ENCODE measurements at places on chromosomes 12 and 14.

GRCh38 chr14:78319887-78320635, 149.9 kb downstream of the NRXN3 start:
- no peak for DNase-seq

- no peak for DNase-seq
Measured at GRCh38 chr12:63318313-63318712, 167.3 kb upstream of the AVPR1A start.

- no peak for DNase-seq
Measured at GRCh38 chr12:53644133-53644532, 18.0 kb upstream of the ATF7 start.

DNA sequence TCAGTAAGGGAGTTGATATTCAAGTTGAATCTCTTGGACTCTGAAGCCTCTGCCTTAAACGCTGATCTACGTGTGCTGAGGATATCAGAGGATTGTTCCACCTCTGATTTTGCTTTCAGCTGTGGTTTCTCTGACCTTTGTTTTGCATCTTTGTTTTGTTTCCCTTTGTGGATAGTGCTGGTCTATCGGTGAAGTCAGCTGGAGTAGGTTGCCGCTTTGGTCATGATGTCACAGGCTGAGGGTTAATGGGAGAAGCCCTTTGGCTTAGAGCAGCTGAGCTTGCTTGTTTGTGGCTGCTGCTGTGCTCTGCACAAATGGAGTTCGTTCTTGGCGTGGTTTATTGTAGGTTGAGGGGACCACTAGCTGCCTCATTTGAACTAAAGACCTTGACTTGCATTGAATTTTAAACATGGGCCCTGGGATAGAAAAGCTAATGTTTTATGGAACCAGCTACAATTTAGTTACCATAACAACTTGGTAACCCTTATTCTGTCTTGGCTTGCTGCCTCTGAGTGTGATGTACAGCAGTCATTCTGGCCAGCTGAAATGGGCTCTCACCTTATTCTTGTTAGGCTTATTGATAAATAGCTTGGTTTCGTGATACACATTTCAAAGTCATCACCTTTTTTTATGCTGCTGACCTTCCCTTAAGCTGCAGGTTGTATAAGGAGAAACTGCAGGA, 284.5 kb upstream of the E2F7 start:
- DNase-seq = no peak

DNA sequence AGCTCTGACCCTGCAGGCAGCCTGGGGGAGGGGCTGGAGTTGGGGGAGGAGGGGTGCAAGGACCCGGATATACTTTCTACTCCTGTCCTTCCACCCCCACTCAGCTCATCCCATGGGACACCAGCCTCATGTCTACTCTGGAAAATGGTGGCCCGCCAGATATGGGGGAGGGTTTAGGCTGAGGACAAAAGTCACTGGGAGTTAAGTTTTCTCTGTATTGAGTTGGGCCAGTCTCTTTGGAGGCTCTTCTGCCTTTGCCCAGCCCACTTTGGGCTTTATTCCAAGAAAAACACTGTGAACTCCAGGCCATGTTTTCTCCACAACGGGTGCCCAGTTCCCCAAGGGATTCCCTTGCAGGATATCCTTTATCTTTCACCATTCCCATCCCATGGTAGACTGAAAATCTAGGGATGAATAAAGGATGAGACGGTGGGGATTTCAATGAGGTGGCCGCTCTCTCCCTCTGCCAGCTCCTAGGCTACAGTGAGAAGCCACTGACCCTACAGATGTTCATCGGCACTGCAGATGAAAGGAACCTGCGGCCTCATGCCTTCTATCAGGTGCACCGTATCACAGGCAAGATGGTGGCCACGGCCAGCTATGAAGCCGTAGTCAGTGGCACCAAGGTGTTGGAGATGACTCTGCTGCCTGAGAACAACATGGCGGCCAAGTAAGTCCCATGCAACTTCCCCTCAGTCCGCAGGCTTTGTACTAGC, 4.9 kb downstream of the NFATC4 start:
- DNase-seq = no peak

- DNase-seq = no peak
Measured at GRCh38 chr14:59510966-59511365, 26.6 kb downstream of the JKAMP start.

- DNase-seq = no peak
Measured at GRCh38 chr14:21233457-21234076, 35.7 kb downstream of the HNRNPC start.

- DNase-seq = no peak
Measured at GRCh38 chr12:12724421-12725085, 7.4 kb downstream of the CDKN1B start.

DNA sequence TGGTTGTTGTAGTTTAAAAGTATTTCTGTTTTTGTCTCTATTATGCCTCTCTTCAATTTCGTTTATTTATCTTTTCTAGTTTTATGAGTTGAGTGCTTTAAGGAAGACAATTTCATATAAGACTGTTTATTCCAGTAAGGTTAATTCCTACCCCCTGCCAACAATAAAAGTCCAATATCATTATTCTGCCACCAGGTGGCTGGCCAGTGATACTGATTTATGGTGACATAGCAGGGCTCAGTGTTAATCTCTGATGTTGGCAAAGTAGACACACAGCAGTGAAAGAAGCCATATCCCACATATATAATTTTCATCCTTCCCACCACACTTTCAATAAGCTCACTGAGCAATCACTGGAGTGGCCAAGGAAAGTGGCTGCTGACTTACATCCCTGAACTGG, 69.0 kb upstream of the BMP4 start:
- DNase-seq = no peak

DNA sequence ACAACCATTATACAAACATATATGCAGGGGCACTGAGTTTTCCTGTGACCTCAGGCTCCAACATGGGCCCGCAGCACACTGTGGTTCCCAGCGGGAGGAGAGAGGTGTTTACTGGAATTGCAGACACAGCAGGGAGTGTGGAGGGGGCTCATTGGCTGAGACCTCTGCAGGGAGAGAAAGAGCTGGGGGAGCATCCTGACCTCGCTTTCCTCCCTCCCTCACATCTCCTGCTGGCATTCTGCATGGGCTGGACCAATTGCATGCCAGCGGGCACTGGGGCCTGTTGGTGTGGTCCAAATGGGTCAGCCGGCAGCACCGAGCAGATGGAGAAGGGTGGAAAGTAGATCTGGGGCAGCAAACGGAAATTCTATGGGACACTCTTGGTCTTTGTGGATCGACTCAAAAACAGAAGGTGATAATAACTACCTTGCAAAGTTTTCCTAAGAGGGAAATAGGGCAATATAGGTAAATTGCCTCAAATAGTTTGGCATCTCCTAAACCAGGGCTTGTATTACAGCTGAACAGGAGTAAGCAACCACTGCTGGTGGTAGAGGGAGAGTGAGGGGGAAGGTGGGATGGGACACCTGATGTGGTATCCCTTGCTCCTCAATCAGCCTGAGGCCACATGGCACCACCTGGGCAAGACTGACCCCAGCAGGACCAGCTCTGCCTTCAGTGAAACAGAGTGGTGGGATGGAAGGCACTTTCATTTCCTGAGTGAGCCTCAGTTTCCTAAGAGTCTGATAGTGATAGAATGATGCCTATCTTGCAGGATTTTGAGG, 86.9 kb downstream of the NTF3 start:
- DNase-seq = no peak

DNA sequence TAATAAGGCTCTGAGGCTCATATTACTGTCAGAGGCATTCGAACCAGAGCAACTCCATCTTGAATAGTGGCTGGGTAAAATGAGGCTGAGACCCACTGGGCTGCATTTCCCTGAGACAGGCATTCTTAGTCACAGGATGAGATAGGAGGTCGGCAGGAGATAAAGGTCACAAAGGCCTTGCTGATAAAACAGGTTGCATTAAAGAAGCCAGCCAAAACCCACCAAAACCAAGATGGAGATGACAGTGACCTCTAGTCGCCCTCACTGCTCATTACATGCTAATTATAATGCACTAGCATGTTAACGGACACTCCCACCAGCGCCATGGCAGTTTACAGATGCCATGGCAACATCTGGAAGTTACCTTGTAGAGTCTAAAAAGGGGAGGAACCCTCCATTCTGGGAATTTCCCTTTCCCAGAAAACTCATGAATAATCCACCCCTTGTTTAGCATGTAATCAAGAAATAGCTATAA, 18.1 kb upstream of the PRICKLE1 start:
- no peak for DNase-seq

- DNase-seq = no peak
Measured at GRCh38 chr14:59101476-59101875, 87.0 kb upstream of the DAAM1 start.

DNA sequence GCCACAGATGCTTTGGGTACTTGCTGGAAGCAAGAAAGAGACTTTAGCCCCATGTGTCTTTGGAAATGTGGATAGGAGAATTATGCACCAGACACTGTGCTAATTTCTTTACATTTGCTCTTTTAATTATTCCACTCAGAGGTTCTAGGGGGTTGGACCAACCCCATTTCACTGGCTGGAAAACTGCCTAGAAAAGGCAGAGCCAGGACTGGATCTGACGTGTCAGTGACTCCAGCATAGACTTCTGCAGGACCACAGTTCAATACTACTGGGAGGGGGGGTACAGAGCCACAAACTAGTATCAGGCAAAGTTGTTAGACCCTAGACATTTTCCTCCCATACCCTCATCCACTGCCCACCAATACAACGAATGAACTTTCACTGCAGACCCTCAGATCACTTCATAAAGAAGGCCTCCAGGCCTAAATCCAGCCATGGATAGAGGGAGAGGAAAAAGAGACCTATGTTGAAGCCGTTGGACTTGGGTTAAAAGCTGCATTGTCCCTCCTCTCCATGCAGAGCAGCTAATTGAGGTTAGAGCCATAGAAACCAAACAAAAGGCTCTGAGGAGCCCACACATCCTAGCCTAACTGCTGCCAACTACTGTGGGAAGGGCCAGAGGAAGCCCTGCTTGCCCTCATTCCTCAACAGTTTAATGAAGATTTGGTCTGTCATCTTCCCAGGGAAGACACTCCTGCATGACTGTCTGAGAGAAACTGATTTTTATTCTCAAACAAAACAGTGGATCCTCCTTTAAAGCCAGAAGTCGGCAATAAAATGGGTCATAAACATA, 68.7 kb downstream of the STON2 start:
- DNase-seq = no peak

DNA sequence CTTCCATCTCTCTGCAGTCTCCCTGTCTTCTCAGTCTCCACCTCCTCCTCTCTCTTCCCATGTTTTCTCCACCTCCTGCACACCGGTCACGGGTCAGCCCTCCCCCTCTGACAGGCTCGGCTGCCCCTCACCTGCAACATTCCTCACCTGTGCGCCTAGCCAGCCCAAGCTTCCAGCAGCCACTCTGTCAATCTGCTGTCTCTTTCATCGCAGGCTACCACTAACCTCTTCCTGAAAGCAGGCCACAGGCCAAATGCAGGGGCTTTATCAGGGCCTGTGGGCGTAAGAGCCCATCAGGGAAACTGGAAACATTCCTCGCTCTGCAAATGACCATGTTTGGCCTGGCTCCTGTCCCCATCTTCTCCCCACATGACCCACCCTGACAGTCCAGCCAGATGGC, 34.5 kb downstream of the CMKLR1 start:
- DNase-seq = no peak

DNA sequence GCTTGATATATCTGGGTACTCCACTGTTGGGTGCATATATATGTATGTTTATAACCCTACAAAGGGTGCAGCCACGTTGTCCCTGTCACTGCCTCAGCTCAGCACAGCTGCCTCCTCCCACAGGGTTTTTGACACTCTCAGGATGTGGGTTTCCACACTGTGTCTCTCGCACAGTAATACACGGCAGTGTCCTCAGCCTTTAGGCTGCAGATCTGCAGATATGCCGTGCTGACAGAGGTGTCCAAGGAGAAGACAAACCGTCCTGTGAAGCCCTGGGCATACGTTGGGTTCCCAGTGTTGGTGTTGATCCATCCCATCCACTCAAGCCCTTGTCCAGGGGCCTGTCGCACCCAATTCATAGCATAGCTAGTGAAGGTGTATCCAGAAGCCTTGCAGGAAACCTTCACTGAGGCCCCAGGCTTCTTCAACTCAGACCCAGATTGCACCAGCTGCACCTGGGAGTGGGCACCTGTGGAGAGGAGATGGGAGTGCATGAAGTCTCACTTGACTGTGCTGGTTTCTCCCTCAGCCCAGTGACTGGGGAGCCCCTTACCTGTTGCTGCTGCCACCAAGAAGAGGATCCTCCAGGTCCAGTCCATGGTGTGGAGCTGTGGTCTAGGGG, 498.7 kb downstream of the TMEM121 start:
- DNase-seq = no peak

GRCh38 chr14:98099527-98099926, 1172.5 kb downstream of the BCL11B start:
- no peak for DNase-seq

GRCh38 chr12:79114896-79115295, 250.3 kb downstream of the SYT1 start:
- DNase-seq = no peak

DNA sequence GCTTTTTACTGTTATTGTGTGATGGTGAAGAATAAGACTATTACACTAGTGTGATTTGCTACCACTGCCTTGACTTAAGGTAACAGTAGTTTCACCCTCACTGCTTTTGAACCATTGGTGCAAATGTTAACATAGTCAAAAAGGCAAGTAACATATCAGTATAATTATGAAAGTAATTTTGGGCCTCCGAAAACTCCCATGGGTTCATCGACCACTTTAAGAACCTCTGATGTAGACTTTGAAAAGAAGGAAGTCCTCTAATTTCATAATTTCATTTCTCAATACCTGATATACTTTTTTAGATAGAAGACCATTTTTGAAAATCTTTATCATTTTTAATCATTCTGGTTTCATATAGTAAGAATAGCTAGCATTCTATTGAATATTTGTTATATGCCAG, 57.7 kb downstream of the ETNK1 start:
- no peak for DNase-seq

DNA sequence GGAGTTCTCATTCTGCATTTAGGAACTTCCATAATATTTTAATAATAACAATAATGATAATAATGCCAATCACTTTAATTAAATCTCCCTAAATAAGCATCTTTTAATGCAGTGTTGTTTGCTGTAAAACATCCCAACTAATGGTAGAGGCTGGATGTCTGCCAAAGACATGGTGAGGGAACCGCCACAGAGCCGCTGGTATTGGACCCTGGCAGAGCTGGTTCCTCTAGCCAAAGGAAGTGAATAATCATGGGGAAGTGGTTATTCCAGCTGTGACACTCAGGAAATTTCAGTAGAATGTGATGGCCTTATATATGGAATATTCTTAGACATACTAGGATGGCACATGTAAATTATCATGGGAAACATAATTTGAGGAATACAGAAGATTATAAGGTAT, 483.3 kb downstream of the ZFP36L1 start:
- DNase-seq = no peak

DNA sequence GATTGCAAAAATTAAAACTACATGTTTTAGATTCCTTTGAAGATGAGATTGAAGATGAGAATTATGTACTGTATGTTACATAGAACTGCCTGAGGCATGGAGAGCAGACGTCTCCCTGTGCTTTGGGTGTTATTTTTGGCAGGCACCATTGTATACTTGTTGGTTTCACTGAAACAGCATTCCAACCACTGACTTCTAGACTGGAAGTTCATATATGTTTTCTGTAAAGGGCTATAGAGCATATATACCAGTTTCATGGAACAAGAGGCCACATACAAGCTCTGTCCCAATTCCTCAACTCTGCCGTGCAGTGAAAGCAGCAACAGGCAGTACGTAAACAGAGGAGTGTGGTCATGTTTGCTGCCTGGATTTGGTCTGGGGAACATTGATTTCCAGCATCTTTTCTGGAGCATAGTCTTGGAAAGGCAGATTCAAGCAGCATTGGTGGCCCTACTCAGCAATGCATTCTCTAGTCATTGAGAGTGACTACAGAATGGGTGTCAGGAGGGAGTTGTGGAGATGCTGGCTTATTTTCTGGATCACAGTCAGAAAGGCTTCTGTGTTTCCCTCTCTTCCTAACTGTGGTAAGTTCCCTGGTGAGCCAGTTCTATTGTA, 57.6 kb upstream of the CNTN1 start:
- DNase-seq = no peak

- DNase-seq = no peak
Measured at GRCh38 chr14:88791629-88792472, 902 bp downstream of the EML5 start.

Measured in HS-27A (cell line).